ENCODE measurements at places on chromosomes 6 and 20.

DNA sequence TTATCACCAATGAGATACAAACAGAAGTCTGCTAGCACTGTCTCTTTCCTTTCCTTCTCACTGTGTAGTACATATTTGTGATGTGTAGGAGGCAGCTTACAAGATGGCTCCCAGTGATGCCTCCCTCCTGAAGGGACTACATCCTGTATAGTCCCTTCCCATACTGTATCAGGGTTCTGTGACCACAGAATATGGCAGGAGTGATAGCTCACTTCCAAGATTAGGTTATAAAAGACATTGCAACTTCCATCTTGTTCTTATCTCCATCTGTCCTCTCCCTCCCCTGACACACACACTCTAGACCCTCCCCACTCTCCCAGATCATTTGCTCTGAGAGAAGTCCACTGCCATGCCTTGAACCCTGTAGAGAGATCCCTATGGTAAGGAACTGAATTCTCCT, 38.0 kb downstream of the SESN1 start:
- H3K4me3 ChIP-seq = no peak overlapping the region
- H3K36me3 ChIP-seq = peaks cover 6% of the 10 kb centered on the region
- no peak for DNase-seq
- peaks cover 41% of the 10 kb centered on the region for H3K4me1 ChIP-seq

DNA sequence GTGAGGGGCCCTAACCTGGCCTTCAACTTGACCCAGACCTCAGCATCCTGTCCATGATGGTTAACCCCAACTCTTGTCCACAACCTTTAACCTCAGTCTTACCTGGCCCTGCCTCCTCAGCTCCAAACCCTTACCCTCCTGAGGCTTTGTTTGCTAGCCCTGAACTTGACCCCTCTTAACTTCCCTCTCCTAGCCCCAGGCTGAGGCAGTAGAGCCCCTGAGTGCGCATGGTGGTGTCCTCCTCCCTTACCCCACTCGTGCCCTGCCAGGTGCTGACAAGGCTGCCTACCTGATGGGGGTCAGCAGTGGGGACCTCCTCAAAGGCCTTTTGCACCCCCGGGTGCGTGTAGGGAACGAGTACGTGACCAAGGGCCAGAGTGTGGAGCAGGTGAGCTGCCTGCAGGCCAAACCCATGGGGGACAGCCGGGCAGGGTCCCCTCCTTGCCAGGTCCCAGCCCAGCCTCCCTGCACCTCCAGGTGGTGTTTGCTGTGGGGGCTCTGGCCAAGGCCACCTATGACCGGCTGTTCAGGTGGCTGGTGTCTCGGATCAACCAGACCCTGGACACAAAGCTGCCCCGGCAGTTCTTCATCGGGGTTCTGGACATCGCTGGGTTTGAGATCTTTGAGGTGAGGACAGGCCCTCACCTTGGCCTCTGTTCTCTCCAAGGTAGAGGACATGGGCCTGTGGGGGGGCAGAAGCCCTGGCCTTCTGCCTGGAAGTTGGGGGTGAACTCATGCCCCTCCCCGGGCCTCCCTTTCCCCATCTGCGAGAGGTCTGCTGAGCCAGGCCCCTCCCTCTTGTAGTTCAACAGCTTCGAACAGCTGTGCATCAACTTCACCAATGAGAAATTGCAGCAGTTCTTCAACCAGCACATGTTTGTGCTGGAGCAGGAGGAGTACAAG, 31.9 kb downstream of the MYH7B start:
- peaks cover 13% of the 10 kb centered on the region for H3K36me3 ChIP-seq
- peaks cover 33% of the 10 kb centered on the region for H3K27me3 ChIP-seq
- no peak overlapping the region for H3K4me3 ChIP-seq
- peaks cover 2% of the 10 kb centered on the region for H3K4me1 ChIP-seq

GRCh38 chr20:36647196-36648121, 1.5 kb upstream of the SLA2 start:
- H3K36me3 ChIP-seq = peaks cover 34% of the 10 kb centered on the region
- H3K27ac ChIP-seq = peak overlapping the region; percentile 99
- no peak for DNase-seq
- H3K4me1 ChIP-seq = peaks cover 43% of the 10 kb centered on the region
- H3K27me3 ChIP-seq = no peaks in the 10 kb centered on the region

GRCh38 chr6:39029156-39030011, 19.2 kb upstream of the GLP1R start:
- H3K36me3 ChIP-seq = no peaks in the 10 kb centered on the region
- peak; percentile 36 for DNase-seq
- H3K4me3 ChIP-seq = no peak overlapping the region
- no peak overlapping the region for H3K27ac ChIP-seq
- H3K27me3 ChIP-seq = peaks cover 68% of the 10 kb centered on the region

- peaks cover 64% of the 10 kb centered on the region for H3K4me1 ChIP-seq
- no peaks in the 10 kb centered on the region for H3K27me3 ChIP-seq
- H3K4me3 ChIP-seq = no peak overlapping the region
- no peak for DNase-seq
- H3K36me3 ChIP-seq = peaks cover 3% of the 10 kb centered on the region
- H3K27ac ChIP-seq = peak overlapping the region; percentile 86
These were observed 55.5 kb downstream of the JARID2 start for GRCh38 chr6:15301179-15302006.

GRCh38 chr6:15516378-15516777, 146.4 kb downstream of the DTNBP1 start:
- no peaks in the 10 kb centered on the region for H3K4me1 ChIP-seq
- H3K27me3 ChIP-seq = no peaks in the 10 kb centered on the region
- H3K36me3 ChIP-seq = peaks cover 70% of the 10 kb centered on the region

DNA sequence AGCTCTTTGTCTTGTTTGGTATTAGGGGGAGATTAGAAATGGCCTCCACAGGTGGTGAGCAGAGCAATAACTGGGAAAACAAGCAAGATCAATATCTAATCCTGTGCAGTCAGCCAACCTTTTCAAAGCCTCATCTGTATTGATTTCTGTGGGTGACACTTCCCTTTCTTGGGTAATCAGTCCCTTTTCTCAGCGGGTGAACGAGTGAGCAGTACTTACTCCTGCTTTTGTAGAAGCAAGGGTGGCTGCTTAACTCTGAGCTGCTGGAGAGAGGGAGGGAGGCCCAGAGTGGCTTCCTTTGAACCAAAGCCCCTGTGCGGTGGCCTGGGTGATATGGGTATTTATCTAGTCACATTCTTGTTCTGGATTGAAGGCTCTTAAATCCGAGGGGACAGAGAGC, 254.8 kb upstream of the CHD6 start:
- DNase-seq = no peak
- peaks cover 2% of the 10 kb centered on the region for H3K36me3 ChIP-seq
- no peak overlapping the region for H3K4me3 ChIP-seq
- no peak overlapping the region for H3K27ac ChIP-seq

DNA sequence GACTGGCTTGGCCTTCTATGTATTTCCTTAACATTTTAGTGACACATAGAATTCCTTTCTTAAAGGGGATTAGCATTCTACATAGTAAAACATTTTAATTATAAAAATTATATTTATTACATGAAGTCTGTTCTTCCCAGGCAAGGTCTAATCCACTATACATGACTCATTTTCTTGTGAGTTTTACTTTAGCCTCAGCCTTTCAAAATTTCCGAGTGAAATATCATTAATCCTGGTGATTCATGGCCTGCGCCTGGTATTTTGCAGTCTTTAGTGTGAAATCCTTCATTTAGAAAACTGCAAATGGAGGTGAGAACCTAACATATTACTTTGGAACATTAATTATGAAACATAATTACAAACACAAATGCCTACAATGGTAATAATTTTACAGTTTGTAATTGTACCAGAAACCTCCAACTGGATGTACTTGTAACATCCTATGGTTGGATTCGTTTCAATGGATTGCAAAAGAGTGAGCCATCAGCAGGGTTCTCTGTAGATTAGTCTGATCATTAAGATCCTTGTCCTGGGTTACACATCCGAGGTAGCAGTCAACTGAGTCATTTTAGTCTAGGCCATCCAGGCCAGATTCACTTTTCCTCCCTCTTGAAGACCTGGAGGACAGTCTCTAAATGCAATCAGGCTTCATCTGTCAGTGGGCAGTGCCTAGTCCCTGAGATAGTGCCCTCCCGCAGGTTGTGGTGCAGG, 272.0 kb downstream of the PACRG start:
- H3K4me1 ChIP-seq = no peaks in the 10 kb centered on the region
- no peak overlapping the region for H3K4me3 ChIP-seq
- H3K27me3 ChIP-seq = no peaks in the 10 kb centered on the region
- no peak for DNase-seq
- H3K36me3 ChIP-seq = no peaks in the 10 kb centered on the region

GRCh38 chr6:169556758-169557548, 144.9 kb downstream of the WDR27 start:
- H3K4me3 ChIP-seq = peak overlapping the region; percentile 50
- DNase-seq = no peak
- peak overlapping the region; percentile 44 for H3K27ac ChIP-seq
- H3K36me3 ChIP-seq = no peaks in the 10 kb centered on the region
- H3K27me3 ChIP-seq = no peaks in the 10 kb centered on the region

Measured in effector memory CD8-positive, alpha-beta T cell (primary cell).